ENCODE measurements at places on chromosomes 3 and 15. TPM values are rescaled to one million over a fixed set of nuclear protein-coding genes. Genes with fewer than 3 reads are reported as not detected.

- peak; percentile 2 for DNase-seq
These were observed 212.5 kb downstream of the EPHB1 start for GRCh38 chr3:135007607-135008006.

- no peak for DNase-seq
These were observed 225.7 kb downstream of the MEX3B start for GRCh38 chr15:81819924-81820635.

DNA sequence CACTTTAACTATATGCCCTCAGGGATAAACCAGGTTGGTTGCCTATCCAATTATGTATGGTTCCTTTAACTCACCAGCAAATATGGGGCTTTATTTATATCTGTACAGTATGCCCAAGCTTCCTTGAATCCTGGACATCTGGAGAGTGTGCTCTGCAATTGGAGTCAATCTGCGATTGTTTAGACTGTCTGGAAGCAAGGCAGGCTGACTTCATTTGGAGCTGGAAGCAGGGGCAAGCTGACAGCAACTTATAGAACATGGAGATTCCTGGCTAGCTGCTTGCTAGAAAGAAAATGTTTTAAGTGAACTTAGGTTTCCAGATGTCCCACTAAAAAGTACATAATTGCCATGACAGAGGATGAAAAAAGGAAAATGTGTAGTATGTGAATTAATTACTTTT is 63.7 kb upstream of the TPRG1 start:
- DNase-seq = peak; percentile 38

TPRG1 gene
- total RNA-seq = 1.3 TPM

- no peak for DNase-seq
These were observed 111.5 kb downstream of the GABRG3 start for GRCh38 chr15:27082526-27082925.

DNA sequence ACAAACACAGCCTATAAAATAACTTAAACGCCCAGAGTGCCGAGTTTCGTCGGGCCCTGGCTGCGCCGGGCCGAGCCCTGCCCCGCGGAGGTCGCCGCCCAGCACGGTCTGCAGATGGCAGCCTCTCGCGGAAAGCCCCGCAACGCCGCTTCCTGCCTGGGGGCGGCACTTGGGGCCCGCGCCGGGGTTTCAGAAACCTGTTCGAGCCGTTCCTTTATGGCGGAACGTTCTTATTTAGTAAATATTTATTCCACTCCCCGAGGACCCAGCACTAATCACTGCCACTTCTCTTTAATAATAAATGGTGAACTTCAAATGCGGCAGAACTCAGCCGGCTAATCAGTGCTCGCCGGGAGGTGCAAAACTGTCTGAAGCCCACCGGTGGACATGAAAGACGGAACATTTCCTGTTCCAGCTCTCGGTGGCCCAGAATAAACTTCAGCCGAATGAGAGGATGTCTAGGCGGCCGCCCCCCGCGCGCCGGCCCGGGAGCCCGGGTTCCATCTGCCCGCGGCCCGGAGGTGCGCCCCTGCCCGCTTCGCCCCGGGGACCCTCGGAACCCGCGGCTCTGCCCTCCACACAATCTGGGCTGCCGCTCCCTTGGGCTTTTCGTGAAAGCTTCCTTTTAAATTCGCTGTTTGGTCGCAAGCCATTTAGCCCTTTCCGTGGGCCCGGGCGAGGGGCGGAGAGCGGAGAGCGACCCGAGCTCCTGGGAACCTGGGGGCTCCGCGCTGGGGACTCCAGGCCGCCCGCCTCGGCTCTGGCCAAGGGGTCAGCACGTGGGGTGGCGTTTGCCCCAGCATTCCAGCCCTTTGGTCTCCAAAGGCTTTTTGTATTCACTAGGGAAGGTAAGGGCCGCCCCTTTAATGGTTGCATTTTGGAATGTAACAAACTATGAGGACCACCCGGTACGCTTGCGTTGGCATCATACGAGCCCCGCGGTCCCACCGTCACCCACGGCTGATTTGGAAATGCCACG is 110.8 kb upstream of the ATP11B start:
- peak; percentile 19 for DNase-seq

FOXB1 gene
- total RNA-seq = not detected

GRCh38 chr3:158221426-158221825 is 111.5 kb downstream of the RSRC1 start:
- DNase-seq = peak; percentile 30

DNA sequence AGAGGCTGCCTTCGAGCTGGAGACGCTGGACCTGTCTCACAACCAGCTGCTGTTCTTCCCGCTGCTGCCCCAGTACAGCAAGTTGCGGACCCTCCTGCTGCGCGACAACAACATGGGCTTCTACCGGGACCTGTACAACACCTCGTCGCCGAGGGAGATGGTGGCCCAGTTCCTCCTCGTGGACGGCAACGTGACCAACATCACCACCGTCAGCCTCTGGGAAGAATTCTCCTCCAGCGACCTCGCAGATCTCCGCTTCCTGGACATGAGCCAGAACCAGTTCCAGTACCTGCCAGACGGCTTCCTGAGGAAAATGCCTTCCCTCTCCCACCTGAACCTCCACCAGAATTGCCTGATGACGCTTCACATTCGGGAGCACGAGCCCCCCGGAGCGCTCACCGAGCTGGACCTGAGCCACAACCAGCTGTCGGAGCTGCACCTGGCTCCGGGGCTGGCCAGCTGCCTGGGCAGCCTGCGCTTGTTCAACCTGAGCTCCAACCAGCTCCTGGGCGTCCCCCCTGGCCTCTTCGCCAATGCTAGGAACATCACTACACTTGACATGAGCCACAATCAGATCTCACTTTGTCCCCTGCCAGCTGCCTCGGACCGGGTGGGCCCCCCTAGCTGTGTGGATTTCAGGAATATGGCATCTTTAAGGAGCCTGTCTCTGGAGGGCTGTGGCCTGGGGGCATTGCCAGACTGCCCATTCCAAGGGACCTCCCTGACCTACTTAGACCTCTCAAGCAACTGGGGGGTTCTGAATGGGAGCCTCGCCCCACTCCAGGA is 21.1 kb downstream of the NRROS start:
- DNase-seq = no peak

TRPC1 gene
- 30.6 TPM for total RNA-seq

DNA sequence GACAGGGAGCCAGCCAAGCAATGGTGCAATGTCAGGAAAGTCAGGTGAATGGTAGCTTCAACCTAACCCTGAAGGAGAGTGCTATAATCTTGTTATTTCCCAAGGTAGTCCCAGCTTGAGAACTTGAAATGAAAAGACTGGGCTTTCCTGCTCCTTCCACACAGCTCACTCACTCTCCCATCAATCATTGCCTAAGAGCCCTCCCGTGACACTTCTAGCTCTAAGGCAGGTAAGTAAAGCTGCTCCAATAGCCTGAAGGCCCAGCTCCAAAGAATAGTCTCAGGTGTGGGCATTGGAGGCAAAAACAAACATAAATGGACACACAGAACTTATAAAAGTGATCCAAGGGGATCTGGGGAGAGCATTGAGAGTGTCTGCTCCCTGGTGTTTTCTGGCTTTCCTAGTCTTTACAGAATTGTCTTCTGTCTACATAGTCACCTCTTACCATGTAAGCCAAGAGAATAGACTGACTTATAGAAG is 63.1 kb upstream of the TBC1D5 start:
- DNase-seq = no peak

DNA sequence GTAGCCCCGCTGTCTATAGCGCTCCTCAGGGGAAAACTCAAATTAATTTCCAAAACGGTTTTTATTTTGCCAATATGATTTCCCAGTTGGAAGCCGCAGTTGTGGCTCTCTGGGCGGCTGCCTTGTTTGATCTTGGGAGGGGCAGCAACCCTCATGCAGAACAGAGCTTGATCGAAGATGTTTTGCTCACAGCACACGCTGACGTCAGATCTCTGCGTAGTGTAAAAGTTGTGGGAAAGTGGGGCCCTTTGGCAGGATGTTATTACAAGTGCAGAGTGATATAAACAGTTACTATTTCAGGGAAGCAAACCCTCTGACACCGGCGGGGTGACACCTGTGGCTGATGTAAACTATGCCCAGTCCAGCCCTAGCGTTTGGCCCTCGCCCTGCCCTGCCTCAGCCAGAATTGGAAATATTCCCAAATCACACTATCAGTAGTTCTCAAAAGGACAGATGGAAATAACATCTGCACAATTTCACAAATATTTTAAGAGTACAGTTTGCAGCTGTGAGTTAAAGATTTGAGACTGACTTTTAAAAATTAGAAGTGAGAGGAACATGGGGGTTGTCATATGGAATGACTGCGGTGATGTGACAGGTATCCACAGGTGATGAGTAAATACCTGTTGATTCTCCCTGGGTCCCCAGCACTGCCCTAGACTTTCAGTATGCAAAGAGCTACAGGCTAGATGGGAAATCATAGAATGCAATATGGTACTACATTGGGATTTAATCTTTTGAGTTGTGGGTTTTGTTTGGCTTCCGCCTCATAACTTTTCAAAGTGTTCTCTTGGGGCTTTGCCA is 1.7 kb downstream of the SYNM start:
- peak; percentile 96 for DNase-seq

DNA sequence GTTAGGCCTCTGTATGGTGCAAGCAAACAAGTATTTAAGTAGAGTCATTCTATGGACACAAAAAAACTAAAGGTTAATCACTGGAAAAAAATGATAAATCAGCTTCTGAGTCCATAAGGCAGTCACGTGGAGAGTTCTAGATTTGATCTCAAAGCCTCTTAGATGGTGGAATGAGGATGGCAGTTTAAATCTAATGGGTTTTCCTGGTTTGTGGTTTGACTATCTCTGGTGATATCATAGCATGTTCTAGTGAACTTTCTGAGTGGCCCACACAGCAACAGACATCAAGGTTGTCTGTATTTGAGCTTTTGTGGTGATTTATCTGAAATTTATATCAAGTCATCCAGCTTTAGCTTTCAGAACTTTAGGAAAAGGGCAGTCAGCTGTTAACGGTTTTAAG is 52.4 kb downstream of the ILDR1 start:
- no peak for DNase-seq

GRCh38 chr3:88595026-88595425 is 445.3 kb downstream of the C3orf38 start:
- no peak for DNase-seq

DNA sequence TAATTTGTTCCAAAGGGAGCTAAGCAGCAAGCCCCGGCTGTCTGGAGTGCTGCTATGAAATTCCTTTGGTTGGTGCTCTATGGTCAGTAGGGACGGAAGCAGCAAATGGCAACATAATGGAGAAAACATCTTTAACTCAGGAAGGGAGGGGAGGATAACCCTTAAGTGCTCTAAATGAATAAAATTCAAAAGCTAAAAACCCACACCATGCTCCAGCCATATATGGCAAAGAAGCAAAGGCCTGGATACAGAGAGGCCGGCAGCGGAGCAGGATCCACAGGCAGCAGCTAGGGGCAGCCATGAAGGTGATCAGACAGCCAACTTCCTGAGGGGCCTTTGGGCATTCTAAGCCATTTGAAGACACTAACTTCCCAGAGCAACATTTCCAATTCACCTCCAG is 38.9 kb downstream of the IL17RD start:
- DNase-seq = no peak

DNA sequence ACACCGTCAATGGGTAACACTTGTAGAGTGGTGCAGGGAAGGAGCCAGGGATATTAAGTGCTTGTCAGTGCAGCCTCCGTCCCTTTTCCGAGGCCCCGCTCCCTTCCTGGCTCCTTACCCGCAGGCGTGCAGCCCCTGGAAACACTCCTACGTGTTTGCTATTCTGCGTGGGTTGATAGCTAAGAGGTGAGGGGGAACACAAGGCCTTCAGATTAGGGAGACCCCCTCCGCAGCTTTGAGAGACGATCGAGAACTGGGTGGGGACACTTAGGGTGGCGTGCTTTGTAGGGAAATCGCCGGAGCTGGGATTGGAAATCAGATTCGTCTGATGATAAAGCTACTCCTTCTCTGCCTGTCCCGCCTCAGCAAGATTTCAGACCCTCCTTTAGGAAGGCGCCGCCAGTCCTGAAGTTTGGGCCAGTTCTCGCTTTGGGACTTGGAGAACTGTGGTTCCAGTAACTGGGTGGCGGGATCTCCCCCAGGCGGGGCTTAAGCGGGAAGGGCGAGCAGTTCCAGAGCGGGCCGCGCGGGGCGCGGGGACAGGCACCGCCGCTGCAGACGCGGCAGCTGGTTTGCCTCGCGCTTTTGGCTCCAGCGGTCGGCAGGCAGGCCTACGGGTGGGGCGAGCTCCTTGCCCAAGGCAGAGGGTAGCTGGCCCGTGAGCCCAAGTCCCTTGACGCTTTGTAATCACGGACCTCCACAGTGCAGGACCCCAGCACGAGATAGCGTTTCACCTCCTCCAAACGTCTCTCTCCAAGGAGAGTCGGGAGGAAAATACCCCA is 8.0 kb upstream of the FAM107A start:
- DNase-seq = peak; percentile 56

- DNase-seq = peak; percentile 21
These were observed 986 bp downstream of the KPNA4 start for GRCh38 chr3:160564258-160564911.

B2M gene
- 2,255 TPM for total RNA-seq

FMN1 gene
- 8.6 TPM for total RNA-seq

- no peak for DNase-seq
These were observed 30.2 kb upstream of the FURIN start for GRCh38 chr15:90838139-90838538.

GRCh38 chr3:104437131-104437750 is 929.5 kb upstream of the ALCAM start:
- DNase-seq = peak; percentile 36

DNA sequence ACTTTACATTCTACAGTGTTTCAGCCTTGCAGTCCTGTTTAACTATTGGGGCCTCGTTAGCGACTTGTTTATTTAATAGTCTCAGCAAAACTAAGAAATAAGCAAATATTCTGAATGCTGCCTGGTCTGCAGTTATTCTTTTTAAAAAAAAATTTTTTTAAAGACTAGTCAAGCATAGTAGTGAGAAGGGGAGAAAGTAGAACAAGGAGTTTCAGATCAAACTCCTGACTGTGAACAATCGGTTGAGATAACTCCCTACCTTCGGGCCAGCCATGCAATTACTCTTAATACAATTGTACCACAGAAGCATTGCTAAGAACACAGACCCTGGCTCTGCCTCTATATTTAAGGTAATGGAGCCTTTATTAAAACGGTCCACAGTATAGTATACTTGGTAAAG is 5.8 kb upstream of the DUT start:
- DNase-seq = no peak

ITGB5 gene
- total RNA-seq = 231 TPM

STX19 gene
- not detected for total RNA-seq

GRCh38 chr3:40464339-40465110 is 7.4 kb downstream of the RPL14 start:
- DNase-seq = no peak

- DNase-seq = peak; percentile 93
These were observed 104.4 kb downstream of the FMN1 start for GRCh38 chr15:33089878-33090757.

DNA sequence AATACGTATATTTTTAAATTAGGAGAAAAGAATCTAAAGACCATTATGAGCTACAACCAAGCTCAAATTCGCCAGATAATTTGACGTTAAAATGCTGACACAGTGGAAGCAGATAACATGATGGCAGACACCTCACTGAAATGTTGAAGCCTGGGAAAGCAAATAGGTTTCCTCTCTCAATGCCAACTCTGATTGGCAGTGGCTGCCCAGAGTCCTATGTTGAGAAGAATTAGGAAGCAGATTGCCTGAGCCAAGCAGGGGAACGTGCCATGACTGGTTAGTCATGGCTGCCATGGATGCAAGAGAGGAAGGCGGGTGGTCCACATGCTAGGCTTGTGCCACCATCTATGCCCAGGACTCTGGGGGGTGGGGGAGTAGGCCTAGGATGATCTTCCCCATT is 3.2 kb downstream of the UNC45A start:
- no peak for DNase-seq

- DNase-seq = peak; percentile 37
These were observed 478.7 kb downstream of the RBMS3 start for GRCh38 chr3:29759411-29760225.

REC114 gene
- not detected for total RNA-seq

- DNase-seq = no peak
These were observed 3.9 kb downstream of the CYP1A2 start for GRCh38 chr15:74752531-74752930.

Data from fibroblast of villous mesenchyme (primary cell).